ENCODE measurements at places on chromosomes 3 and 15.

DNA sequence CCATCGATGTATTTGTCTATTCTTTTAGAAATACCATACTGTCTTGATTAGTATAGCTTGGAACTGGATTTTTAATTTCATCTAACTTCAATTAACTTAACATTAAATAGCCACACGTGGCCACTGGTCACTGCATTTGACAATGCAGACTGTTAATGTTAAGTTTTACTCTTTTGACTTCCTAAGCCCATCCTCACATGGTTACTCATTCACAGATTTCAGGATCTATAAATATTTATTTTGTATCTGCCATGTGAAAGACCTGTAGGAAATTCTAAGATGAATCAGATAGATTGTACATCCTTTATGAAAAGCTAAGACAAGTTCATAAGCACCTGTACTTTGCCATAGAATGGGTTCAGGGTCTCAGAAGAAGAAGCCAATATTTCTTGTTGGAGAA, 8.3 kb upstream of the RORA start:
- no peak for DNase-seq

GRCh38 chr3:162082516-162082915, 585.9 kb downstream of the OTOL1 start:
- peak; percentile 14 for DNase-seq

GRCh38 chr15:42728972-42729371, 8.0 kb downstream of the CDAN1 start:
- no peak for DNase-seq

DNA sequence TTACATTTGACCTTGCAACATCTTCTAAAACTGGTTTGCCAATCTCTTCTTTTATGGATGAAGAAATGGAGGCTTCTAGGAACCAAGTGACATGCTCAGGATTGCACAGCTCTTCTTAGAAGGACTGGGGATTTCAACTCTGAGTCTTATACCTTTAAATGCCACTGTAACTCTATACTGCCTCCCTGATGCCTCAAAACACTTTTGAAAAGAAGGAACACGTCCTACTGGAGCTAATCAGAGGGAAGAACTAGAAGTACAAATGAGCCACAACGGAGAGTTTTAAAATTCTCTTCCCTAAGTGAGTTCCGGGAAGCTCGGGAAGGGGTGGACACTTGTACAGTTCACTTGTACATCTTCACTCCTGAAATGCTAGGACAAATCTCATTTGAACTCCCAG, 949 bp upstream of the MITF start:
- no peak for DNase-seq

GRCh38 chr15:60257591-60258159, 140.1 kb downstream of the ANXA2 start:
- DNase-seq = no peak

- peak; percentile 99 for DNase-seq
These were observed 4.0 kb downstream of the CHD2 start for GRCh38 chr15:92903966-92904721.

DNA sequence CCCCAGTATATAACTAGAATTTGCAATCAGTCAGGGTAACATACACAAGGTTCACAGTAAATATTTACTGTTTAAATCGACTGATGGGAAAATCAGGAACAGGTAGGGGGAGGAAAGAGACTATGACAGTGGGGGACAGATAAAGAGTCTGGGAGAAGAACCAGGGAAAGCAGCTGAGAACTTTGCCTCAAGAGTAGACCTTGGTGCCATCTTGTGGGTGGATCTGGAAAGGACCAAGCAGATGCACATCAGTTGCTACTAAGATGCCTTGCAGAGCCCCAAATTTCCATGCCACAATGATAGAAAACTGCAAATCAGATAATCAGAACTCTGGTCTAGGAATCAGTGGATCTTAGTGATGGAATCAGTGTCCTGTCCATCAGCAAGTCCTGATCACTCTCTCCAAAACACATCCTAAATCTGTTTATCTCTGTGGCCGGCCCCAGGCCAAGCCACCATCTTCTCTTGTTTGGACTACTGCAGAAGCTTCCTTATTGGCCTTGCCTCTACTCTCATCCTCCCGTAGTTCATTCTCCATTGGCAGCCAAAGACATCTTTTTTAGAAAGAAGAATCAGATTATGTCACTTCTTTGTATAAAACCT, 62.7 kb downstream of the PDE8A start:
- peak; percentile 32 for DNase-seq

DNA sequence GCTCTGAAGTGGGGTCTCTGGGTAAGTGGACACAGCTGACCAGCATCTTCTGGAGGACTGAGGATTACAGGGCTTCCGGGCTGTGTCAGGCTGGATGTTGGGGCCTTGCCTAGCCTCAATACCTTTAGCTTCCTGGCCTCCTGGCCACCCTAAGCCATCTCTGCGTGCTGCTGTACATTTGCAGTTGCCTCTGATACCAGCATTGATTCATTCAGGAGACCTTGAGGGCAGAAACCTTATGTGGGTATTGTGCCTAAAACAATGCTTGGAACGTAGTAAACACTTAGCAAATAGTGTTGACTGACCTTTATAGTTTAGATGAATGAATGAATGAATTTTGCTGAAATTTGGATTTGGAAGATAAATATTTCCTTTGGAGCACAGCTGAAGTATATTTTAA, 97.0 kb downstream of the FLNB start:
- no peak for DNase-seq

Data from MG63 (cell line).